ENCODE measurements at places on chromosomes 7 and 10.

DNA sequence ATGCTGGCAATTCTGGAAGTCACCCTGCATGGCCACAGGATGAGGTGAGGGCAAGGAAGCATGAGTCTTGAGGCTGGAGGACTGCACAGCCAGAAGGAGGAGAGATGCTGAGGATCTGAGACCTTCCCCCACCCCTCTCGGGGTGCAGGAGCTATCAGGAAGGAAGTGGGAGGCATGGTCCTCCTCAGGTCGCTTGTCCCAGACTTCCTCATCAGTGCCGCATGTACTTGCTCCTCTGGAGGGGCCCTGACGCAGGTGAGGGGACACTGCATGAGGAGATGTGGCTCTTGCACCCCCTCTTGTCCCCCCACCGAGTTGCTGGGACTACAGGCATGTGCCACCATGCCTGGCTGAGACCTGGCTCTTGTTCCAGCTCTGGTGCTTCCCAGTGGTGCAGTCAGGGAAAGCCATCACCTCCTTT, 5.7 kb upstream of the ZMIZ1 start:
- ATAC-seq = no peak

GRCh38 chr7:104820836-104821535, 193.0 kb upstream of the KMT2E start:
- no peak for ATAC-seq

DNA sequence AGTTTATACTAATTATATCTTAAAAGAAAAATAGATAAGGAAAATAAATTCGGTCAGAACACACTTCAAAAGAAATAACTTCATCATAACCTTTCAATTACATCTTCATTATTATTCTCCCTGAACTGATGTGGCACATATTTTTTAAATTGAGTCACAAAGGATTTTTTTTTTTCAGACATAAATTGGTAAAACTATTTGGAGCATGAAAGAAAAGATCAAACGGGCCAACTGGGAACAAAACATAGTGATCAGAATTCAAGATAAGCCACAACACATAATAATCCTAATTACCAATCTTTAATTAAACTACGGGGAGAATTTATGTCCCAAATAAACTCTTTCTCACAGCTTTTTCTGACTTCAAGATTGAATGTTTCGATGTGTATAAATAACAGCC, 258.2 kb upstream of the MAGI2 start:
- ATAC-seq = no peak

DNA sequence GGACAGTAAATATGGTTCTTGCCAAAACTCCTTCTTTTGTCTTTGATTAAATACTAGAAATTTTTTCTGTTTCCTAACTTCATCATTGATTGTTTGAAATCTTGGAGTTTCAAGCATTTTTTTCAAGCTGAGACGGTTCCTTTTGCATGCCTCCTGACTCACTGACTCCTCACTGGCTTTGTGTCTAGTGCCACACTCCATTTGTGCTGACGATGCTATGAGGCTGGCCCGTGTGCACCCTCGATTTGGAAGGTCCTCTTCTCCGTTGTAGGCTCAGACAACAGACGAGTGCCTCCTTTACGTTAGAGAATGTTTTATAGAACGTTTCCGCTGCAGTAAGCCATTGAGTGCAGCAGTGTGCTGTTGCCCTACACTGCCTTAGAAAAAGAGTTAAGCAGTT, 10.8 kb upstream of the CSGALNACT2 start:
- no peak for ATAC-seq

- peak; percentile 21 for ATAC-seq
Observed at GRCh38 chr7:87875151-87876039, 765 bp downstream of the SLC25A40 start.

- no peak for ATAC-seq
Observed at GRCh38 chr7:123709525-123709924, 39.3 kb downstream of the WASL start.

- no peak for ATAC-seq
Observed at GRCh38 chr7:44867073-44867995, 18.0 kb downstream of the PURB start.

DNA sequence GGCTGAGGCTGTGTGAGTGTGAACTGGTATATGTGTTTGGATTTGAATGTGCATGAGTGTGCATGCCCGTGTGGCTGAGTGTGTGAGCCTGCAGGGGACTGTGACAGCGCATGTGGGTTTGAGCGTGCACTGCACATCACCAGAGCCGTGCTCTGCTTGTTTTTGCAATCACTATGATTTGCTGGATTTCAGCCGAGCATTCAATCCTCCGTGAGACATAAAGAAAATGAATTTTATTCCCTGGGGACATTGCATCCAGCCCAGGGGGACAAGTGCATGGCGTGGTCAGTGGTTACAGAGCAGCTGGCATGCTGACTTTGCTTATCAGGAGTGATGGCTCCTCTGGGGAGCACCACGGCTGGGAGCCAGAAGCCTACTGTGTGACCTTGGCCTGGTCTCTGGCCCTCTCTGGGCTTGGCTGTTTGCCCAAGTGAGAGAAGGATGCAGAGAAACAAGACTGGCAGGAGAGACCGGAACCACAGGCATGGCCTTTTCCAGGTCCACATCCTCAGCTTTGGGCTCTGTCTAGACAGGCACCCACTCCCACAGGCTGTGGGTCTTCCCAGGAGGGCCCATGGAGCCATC, 160.2 kb upstream of the UNC5B start:
- no peak for ATAC-seq
